ENCODE measurements at places on chromosomes 6 and 20.

- DNase-seq, result peak; percentile 63
Observed at GRCh38 chr6:95572098-95572497, 5.2 kb upstream of the MANEA start.

GRCh38 chr20:45016089-45016671, 49.9 kb downstream of the STK4 start:
- DNase-seq, result no peak

- no peak for DNase-seq
Observed at GRCh38 chr6:18613319-18613925, 226.3 kb downstream of the RNF144B start.

GRCh38 chr6:79420054-79420453, 117.2 kb downstream of the LCA5 start:
- no peak for DNase-seq

DNA sequence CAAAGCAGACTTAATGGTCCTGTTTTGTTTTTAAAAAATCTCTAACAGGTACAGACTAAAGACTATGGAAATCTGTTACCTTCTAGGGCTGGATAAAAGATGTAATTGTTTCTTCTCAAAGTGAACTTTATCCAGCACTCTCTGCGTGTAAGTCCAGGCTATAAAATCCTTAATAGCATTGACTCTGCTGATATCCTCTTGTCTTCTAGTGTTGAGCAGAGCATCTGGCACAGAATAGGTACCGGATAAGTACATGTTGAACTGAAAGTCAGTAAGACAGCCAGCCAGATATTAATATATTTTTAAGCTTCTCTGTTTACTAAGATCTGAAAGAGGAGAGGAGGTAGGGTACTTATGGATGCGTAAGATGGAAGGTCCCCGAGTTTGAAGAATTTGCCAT, 262.3 kb downstream of the TBC1D7 start:
- no peak for DNase-seq
